ENCODE measurements at places on chromosomes 5 and 9.

DNA sequence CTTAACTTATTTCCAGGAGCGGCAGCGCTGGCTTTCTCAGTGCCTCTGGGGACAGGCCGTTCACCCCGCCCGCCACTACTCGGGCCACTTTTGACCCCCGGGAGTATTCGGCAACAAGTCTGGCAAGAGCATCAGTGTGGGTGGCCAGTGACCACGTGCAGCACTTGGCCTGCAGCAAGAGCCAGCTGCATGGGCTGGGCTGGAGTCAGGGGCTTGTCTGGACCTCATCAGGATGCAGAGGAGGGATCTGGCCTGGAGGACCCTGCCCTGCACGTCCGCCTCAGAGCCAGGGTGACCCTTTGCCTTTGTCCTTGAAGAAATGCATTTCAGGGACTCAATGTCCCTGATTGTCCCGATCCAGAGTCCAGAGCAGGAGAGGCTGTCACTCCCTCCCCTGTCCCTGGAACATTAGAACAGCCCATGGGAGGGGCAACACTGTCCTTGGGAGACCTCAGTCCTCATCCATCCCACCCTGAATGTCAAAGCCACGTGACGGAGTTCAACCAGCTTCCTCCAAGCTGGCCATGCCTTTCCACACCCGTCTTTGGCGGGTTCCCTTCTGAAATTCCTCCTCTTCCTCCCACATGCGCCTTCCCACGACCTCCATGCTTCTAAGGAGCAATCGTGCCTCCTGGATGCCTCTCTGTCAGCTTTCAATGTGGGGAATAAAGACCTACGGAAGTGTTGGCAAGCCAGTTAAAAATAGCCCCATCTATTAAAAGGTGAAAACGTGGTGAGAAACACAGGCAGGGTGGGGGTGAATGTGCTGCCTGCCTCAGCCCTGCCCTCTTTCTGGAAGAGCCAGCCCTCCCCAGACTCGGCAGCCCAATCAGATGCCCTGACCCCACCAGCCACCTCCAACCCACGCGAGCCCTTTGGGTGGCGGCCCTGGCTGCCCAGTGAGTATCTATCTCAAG lies 99.0 kb downstream of the OLFM1 start:
- DNase-seq: no peak

GRCh38 chr5:119902593-119902992 lies 273.2 kb downstream of the FAM170A start:
- no peak for DNase-seq

DNA sequence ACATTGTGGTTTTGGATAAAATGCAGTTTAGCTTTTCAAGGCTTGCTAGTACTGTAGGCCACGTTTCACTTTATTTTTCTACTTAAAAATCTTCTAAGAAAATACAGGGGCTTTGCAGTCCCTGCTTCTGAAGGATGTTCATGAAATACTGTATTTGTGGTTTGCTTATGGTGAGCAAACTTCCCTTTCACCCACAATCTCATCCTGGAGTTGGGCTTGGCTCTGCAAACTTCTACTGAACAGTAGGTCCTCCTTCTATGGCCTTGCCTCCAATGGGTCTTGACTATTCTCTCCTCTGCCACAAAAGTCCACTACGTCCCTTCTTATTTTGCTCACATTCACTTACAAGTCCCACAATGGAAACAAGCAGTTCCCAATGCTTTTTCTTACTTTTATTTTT lies 502.7 kb upstream of the KLF4 start:
- DNase-seq: no peak

DNA sequence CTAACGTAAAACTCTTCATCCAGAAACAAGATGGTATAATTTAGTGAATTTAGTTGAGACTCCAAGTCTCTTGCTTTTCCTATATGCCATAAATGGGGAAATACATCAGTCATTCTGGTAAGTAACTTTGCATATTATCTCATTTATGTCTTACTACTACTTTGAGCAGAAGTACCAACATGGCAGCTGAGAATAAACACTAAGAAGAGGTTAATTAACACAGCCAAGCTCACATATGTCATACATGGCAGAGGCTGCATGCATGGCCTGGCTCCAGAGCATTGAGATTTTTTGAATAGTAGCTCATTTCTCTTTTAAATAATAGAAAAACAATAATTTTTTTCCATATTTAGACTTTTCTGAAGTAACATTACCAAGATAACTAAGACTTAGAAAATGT lies 54.3 kb downstream of the CERT1 start:
- no peak for DNase-seq

DNA sequence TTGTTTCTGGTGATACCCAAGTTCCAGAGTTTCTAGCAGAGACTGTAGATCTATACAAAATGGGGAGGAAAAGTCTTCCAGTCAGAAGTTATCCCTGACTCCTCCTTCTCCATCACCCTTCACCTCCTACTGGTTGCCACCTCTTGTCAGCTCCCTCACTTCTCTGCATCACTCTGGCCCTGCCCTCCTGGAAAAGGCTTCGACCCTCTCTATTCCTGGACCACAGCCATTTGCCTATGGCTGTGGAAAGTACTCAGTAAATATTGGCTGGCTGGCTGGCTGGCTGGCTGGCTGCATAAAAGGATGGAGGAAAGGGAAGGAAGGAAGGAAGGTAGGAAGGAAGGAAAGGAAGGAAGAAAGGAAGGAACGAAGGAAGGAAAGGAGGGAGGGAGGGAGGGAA lies 32.7 kb upstream of the ABCA1 start:
- no peak for DNase-seq

- peak; percentile 21 for DNase-seq
Observed at GRCh38 chr9:127214421-127215267, 49.9 kb upstream of the GARNL3 start.

GRCh38 chr5:82356808-82357671 lies 78.9 kb upstream of the RPS23 start:
- peak; percentile 96 for DNase-seq

DNA sequence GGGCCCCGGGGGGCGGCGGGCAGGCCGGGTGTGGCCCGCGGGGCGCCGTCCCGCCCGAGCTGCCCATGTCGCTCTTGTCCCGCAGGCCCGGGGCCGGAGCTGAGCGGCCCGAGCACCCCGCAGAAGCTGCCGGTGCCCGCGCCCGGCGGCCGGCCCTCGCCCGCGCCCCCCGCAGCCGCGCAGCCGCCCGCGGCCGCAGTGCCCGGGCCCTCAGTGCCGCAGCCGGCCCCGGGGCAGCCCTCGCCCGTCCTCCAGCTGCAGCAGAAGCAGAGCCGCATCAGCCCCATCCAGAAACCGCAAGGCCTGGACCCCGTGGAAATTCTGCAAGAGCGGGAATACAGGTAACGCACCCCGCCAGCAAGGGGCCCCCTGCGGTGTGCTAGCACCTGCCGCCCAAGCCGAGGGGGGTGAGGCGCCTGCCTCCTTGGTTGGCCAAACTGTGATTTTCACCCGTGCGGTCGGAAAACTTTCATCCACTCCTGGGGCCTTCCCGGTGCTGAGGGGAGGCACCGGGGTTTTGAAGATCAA lies 32.1 kb downstream of the SMARCA2 start:
- DNase-seq: no peak

All from foreskin keratinocyte (primary cell).